ENCODE measurements at places on chromosomes 1 and 21.

- DNase-seq: no peak
Measured at GRCh38 chr1:33927721-33928120, 63.8 kb downstream of the HMGB4 start.

DNA sequence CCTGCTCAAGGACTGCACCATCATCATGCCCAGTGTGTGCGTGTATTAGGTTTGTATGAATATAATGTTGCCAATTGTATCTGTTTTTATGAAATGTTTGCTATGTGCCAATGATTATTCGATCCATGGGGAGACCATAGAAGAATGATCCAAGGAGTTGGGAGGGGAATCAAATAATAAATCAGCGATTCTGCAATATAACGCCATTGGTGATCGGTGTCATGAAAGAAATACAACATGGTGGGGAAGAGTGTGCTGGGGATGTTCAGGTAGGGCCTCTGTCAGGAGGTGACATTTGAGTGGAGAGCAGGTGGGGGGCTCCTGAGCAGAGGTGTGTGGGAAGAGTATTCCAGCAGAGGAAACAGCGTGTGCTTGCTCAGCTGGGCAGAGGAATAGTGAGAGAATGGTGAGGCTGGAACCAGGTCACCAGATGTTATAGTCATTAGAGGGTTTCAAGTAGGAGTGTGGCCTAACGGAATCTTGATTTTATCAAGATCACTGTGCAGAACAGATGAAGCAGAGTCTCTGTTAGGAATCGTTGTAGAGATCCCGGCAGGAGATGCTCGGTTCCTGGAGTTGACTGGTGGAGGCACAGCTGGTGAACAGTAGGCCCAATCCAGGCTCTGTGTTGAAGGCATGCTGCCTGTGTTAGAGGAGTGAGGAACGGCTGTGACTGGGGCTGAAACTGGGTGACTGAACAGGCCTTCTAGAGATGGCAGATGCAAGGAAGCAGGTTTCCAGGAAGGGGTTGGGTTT lies 2.9 kb upstream of the ZNF496 start:
- no peak for DNase-seq

- DNase-seq: no peak
Measured at GRCh38 chr21:44399955-44400790, 46.8 kb downstream of the TRPM2 start.

DNA sequence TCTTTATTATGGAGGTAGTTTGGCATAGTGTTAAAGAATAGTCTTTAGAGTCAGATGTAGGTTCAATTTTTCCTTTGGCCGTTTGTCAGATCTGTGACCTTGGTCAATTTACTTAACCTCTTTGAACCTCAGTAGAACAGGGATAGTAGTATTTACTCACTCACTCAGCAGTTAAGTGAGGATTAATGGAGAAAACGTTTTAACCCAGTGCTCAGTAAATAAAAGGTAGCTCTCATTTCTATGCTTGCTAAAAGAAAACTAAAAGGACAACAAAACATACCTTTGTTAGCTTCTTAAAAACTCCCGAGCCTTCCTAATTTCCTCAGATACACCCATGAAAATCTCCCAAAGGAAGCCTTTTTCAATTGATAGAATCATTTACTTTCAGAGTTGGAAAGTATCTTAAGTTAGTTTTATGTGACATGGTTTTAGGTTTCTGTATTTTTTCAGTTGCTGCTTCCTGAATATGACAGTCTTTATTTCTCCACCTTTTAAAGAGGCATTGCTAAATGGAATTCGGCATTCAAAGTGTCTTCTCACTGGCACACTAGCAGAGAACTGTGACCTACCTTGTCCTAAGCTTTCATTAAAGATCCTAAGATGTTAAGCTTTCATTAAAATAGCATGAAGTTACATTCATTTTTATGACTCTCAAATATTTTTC lies 7.8 kb downstream of the ABCD3 start:
- DNase-seq: no peak

DNA sequence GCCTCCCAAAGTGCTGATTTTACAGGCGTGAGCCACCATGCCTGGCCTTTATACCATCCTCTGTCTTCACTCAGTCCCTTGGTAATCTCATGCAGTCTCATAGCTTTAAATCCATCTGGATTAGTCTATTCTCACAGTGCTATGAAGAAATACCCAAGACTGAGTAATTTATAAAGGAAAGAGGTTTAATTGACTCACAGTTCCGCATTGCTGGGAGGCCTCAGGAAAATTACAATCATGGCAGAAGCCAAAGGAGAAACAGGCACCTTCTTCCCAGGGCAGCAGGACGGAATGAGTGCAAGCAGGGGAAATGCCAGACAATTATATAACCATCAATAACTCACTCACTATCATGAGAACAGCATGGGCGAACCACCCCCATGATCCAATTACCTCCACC lies 49.1 kb upstream of the CPLANE2 start:
- DNase-seq: no peak

DNA sequence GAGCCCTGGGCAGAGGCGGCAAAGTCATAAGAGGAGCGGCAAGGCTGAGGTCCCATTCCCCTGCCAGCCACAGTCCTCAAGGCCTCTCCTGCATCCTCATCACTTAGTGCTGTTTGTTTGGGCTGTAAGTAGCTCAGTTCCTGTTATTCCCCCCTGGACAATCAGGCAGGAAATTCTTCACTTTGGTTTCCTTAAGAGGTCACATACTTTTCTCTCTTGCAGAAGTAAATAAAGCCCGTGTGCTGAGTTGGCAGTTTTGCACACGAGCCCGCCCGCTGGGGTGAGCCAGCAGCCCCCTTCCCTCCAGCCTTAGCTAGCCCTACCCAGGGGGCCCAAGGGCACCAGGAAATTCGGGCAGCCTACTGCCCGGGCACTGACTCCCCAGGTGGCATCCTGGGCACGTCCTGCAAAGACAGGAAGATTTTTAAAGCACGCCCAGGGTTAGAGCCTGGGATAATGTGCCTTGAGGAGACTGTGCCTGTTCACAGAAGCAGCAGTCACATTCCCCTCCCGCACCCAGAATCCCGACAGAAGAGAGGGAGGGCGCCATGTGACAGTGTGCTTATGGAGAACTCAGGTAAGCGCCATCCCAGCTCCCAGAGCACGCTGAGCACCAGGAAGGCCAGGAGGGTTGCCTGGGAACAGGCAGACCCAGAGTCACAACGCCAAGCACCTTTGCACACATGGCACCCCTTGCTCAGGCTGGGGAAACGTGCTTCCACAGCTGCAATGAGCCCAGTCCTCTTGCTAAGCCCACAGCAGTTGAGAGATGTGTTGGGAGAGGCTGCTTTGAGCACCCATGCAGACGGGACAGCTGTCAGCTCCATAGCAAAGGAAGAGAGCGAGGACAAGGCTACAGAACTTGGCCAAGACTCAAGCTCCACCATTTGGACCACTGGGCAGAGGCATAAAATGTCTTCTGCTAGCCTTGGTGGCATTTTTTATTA lies 144.5 kb upstream of the TMEM51 start:
- DNase-seq: no peak

- DNase-seq: no peak
Measured at GRCh38 chr1:150985179-150985825, 3.2 kb downstream of the ANXA9 start.

DNA sequence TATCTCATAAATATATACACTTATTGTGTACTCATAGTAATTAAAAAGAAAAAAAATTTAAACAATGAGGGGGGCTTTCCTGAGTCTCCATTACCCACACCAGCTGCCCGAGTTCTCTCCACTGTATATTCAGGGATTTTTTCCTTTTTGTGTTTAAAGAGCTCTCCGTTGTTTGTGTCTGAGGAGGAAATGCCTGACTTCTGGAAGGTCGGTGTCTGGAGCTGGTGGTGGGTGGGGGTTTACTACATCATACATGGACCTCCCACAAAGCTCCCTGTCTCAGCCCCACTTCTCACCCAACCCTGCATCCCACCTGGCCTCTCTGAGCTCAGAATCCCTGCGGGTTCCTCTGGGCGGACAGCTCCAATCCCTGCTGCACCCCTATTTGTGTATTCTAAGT lies 64.1 kb upstream of the ETV3 start:
- no peak for DNase-seq

GRCh38 chr1:201119206-201120197 lies 7.3 kb upstream of the CACNA1S start:
- DNase-seq: peak; percentile 4

- DNase-seq: no peak
Measured at GRCh38 chr21:43608225-43608624, 51.1 kb downstream of the HSF2BP start.

GRCh38 chr1:246153796-246154212 lies 353.3 kb downstream of the SMYD3 start:
- no peak for DNase-seq

DNA sequence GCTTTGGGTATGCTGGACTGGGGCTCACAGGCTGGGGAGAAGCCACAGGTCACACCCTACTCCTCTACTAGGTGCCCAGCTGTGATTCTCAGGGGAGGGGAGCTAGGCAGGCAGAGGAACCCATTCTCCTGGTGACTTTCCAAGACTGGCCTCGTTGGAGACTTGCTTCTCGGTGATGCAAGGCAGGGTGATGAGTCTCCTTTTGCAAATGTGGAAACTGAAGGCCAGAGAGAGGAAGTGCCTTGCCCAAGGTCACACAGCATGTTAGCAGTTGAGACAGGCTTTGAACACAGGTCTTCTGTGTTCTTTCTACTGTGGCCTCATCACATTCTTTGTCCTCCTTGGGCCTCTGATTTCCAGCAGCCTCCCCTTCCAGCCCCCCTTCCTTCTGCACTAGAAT lies 20.5 kb upstream of the C1QA start:
- no peak for DNase-seq

DNA sequence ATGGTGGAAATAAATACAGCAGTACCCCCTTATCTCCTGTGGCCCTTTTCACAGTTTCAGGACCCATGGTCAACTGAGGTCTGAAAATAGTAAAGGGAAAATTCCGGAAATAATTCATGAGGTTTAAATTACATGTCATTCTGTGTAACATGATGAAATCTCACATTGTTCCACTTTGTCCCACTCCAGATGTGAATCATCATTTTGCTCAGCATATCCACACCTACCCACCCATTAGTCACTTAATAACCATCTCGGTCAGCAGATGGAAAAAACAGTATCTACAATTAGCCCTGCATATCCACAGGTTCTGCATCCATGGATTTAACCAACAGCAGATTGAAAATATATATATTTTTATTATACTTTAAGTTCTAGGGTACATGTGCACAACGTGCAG lies 86.9 kb upstream of the GORAB start:
- no peak for DNase-seq

DNA sequence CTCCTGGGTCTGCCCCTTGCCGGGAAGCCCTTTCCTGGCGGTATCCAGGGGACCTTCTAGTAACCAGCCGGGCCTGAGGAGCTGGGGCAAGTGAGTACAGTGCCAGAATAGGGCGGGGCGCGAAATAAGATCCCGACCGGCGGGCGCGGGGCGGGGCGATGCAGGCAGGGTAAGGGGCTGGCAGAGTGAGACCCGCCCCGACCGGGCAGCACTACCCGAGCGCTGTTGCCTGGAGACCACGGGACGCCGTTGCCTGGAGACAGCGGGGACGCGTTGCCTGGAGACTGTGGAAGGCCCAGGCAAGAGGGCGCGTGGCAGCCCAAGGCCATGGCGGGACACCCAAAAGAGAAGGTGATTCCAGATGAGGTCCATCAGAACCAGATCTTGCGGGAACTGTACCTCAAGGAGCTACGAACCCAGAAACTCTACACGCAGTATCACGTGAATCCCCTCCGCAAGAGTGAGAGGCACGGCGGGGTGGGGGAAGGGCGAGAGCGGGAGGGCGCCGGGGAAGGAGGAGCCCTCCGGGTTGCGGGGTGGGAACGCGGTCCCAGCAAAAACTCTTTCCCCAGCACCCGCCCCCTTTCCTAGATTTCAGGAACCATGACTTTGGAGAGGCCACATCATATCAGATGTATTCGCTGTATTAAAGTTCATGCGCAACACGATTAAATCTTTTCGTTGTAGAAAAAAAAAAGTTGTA lies 24.3 kb downstream of the EBNA1BP2 start:
- DNase-seq: no peak

GRCh38 chr1:3942416-3943122 lies 42.5 kb upstream of the C1orf174 start:
- DNase-seq: no peak

DNA sequence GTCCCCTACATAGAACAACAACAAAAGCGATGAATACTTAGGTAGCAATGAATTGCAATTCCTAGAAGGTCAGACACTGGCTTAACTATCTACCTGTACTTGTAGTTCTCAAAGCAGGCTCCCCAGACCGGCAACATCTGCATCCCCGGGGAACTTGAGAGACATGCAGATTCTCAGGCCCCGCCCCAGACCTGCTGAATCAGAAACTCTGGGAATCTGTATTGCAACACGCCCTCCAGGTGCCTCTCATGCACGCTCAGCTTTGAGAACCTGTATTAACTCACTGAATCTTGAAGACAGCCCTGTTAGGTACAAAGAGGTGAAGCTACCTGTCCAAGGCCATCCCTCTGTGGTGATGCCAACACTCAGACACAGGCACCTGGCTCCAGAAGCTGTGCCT lies 128.1 kb downstream of the KAZN start:
- no peak for DNase-seq

GRCh38 chr1:232873931-232874330 lies 68.7 kb downstream of the MAP10 start:
- DNase-seq: no peak

- no peak for DNase-seq
Measured at GRCh38 chr1:174726167-174726879, 273.4 kb upstream of the CACYBP start.

- DNase-seq: no peak
Measured at GRCh38 chr1:226624526-226624925, 76.0 kb downstream of the STUM start.

- DNase-seq: no peak
Measured at GRCh38 chr21:40166291-40166843, 299.1 kb downstream of the PCP4 start.

GRCh38 chr1:153962088-153963029 lies 978 bp downstream of the SLC39A1 start:
- no peak for DNase-seq

DNA sequence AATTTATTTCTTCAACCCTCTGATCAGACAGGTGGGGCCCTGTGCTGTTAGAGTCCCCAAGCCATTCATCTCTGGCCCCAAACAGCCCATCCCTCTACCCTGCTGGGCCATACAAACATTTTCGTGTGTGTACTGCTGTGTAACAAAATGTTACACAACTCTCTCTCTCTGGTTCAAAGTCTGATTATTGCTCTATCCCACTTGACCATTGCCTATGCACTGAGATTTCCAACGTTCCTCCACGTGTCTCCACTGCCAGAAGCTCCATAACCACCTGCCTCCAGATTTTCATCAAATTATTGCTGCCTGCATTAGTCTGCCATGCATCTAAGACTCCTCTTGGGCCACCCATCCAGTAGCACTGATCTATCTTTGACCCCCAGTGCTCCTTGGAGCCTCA lies 104.8 kb downstream of the ELAVL4 start:
- DNase-seq: no peak
